ENCODE measurements at places on chromosomes 11 and 22. TPM values are rescaled to one million over a fixed set of nuclear protein-coding genes. Genes with fewer than 3 reads are reported as not detected.

CARNS1 gene
- total RNA-seq = 4.8 TPM

PHETA2 gene
- 1.6 TPM for total RNA-seq

DNA sequence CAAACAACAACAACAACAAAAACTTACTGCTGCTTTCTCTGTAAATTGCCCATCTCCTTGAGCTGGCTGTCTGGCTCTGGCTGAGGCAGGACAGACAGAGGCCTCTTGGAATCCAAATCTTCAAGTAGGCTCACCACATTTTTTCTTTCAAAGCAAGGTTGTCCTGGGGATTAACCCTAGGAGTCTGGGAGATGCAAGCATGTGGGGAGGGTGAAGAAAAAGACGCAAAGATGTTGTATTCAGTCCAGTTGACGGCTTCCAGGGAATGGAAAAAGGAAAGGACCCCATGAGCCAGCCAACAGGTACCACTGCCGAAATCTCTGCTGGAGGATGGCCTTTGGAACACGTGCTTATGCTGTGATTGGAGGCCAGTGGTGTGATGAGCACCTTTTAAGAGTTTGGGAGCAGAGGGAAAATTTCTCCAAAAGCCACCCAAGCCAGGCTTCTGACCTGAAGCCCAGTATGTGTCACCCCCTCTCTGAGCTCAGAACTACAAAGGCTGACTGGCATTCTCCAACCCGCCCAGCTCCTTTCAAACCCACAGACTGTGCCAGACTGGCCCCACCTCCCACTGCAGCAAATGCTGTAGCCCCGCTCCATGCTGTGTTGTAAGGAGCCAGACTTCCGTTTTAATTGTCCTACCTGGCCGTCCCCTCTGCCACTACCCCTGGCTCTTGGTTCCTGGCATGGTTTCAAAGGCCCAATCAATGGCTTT, 10.8 kb downstream of the BLID start:
- no peak for DNase-seq

DNA sequence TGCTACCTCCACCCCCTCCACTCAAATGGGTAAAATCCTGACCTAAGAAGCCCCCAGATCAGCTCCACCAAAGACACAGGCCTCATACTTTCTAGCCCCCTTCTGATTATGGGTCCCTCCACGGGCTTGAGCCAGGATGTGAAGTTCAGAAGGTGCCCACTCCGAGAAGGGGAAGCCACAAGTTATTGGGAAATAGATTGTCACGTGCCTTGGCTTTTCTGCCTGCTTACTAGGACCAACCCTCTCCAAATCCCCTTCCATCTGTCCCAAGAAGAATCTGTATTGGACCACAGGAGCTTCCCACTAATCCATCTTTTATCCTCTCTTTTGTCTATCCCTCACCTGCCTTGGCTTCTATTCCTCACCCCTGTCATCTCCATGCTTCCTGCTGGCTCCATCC, 3.0 kb upstream of the NRGN start:
- DNase-seq = no peak

IFTAP gene
- total RNA-seq = 0.90 TPM

GRCh38 chr11:119370486-119371046, 10.9 kb downstream of the USP2 start:
- no peak for DNase-seq

GRCh38 chr11:123093739-123094138, 31.8 kb upstream of the HSPA8 start:
- DNase-seq = no peak

HBB gene
- total RNA-seq = not detected

DNA sequence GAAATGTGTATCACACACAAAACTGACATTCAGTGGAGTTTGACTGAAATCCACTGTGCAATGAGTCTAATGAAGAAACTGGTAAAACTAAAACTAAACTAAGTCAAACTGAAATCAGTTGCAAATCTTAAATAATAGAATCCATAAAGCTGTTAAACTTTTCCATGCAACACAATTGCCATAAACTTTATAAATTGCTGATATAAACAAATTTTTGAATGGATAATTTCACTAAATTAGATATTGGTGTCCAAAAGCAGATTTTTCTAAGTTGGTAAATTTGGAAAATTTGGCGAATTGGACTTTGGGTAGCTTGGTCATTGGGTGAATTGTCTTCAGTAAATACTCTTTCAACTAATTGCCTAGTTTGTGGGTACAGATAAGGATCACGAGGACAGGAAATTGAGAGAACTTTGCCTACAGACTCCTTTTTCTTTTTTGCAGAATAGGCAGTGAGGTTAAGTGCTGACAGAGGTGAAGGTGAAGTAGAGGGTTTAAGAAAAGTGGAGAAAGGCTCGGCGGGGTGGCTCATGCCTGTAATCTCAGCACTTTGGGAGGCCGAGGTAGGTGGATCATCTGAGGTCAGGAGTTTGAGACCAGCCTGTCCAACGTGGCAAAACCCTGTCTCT, 12.8 kb downstream of the MRPL17 start:
- no peak for DNase-seq

PHF21B gene
- total RNA-seq = 0.68 TPM

DNA sequence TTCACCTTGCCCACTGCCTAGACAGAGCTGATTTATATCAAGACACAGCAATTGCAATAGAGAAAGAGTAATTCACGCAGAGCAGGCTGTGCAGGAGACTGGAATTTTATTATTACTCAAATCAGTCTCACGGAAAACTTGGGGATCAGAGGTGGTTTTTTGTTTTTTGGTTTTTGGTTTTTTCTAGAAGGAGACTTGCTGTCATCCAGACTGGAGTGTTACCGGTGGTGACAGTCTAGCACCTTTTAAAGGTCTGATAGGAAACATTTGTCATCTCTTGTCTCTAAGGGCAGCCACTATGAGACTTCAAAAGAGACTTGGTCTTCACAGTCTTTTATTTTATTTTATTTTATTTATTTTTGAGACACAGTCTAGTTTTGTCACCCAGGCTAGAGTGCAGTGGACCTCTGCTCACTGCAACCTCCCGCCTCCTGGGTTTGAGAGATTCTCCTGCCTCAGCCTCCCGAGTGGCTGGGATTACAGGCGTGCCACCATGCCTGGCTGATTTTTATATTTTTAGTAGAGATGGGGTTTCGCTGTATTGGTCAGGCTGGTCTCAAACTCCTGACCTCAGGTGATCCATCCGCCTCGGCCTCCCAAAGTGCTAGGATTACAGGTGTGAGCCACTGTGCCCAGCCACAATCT, 19.1 kb downstream of the APOBEC3H start:
- no peak for DNase-seq

GRCh38 chr22:39991159-39991860, 3.4 kb upstream of the FAM83F start:
- DNase-seq = no peak

GRAMD1B gene
- total RNA-seq = 26.0 TPM

MMP12 gene
- total RNA-seq = not detected

GRCh38 chr11:32168924-32169323, 78.0 kb downstream of the RCN1 start:
- no peak for DNase-seq

MEI1 gene
- total RNA-seq = 48.4 TPM

MRE11 gene
- total RNA-seq = 36.5 TPM

DNA sequence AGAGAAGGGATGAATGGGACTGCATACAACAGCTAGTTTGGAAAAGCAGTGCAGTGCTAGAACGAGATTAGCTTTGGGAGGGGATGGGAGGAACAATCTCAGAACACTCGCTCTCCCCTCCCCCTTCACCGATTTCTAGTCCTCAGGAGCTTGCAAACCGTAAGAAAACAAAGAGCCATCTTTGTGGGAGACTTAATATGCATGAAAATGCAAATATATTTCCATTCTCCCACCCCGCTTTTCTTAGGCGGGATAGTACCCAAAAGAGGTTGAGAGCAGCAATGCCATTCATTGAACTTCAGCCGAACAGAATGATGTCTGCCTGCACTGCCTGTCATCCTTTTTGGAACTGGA, 1.1 kb downstream of the SPINDOC start:
- no peak for DNase-seq

- DNase-seq = no peak
Measured at GRCh38 chr11:5509803-5510202, at the start of gene UBQLN3. Gene UBQLN3 (minus strand): TSS chr11:5509957. CDS start chr11:5509558, 399 bp downstream.

DNA sequence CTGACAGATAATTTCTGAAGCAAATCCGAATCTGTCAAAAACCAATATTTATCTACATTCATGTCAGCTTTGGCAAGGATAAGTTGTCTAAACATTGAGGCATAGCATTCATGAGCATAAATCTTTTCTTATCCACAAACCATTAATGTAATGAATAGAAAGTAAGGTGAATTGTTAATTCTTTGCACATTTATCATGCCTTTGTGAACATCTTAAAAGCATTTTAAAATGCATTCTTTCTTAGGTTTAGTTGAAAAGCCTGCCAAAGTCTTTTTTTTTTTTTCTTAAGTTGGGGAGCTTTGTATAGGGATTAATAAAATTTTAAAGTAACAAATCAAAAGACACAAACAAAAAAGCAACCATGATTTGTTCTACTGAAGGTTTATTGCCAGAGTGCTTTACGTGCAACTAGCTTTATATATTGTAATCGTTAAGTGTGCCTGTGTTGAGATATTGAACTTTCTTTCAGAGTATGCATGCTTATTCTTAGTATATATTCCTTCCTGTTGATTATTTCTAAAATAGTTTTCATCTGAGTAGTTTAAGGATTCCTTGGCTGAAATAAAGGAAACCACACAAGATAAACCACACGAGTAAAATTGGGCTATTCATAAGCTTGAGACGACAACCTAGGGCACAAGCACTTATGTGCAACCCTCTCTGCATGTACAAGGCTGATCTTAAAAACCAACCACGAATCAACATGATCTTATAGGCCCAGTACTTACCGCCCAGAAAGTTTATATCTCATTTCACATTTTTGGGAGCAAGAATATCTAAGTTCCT, 1110.9 kb upstream of the CNTN5 start:
- DNase-seq = no peak

- DNase-seq = no peak
Measured at GRCh38 chr11:30936491-30936890, 350.3 kb upstream of the MPPED2 start.

MYO18B gene
- 1.2 TPM for total RNA-seq

MAFF gene
- total RNA-seq = 9.1 TPM

OR51Q1 gene
- not detected for total RNA-seq

DNA sequence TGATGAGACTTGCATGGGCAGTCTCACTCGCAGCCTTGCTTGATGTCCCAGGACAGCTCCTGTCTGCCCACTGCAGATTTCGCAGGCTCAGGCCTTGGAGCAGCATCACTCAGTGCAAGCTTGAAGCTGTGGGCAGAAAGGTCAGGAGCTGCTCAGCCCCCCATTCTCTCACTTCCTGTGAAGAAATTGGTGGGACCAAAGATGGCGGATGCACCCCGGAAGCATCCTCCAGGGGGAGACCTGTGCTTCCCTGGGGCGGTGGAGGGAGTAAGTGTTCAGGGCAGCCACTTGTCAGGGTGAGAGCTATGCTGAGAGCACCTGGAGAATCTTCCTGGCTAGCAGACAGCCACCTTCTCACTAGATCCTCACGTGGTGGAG, 11.3 kb downstream of the PLAAT2 start:
- DNase-seq = peak; percentile 67

TSKU gene
- total RNA-seq = 2.5 TPM

PKNOX2 gene
- not detected for total RNA-seq

MRGPRF gene
- not detected for total RNA-seq

DNA sequence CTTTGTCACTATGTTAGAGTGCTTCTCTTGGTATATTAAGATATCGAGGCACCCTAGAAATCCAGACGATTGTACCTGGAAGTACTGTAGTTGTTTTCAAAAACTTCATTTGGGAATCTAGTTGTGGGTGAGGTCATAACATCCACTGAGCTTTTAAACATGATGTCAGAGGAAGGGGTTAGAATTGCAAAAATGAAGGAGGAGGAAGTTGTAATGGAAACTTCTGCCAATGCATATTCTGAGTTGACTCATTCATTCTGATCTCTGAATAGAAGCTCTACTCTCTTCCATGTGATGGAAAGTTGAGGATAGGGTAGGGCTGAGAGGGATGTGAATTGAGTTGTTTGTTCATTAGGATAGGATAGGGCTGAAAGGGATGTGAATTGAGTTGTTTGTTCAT, 7.7 kb downstream of the CD44 start:
- DNase-seq = no peak

- no peak for DNase-seq
Measured at GRCh38 chr11:94741022-94741679, 27.0 kb upstream of the AMOTL1 start.

DNA sequence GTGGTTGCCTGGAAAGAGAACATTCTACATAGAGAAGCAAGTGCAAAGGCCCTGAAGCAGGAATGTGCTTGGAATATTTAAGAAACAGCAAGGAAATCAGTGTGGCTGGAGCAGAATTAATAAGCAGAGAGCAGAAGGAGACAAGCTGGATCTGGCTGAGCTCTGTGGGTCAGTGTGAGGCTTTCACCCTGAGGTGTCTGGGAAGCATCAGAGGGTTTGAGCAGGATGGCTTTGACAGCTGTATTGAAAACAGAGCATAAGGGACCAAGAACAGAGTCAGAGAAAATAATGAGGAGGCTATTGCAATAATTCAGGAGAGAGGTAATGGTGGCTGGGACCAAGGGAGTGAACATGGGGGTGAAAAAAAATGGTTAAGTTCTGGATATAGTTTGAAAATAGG, 199.6 kb downstream of the NXPE2 start:
- DNase-seq = no peak

ABTB2 gene
- 0.97 TPM for total RNA-seq

GRCh38 chr22:33874206-33874605, 46.1 kb downstream of the LARGE1 start:
- DNase-seq = no peak

- DNase-seq = peak; percentile 53
Measured at GRCh38 chr11:6705905-6706535, 22.9 kb upstream of the MRPL17 start.

DNA sequence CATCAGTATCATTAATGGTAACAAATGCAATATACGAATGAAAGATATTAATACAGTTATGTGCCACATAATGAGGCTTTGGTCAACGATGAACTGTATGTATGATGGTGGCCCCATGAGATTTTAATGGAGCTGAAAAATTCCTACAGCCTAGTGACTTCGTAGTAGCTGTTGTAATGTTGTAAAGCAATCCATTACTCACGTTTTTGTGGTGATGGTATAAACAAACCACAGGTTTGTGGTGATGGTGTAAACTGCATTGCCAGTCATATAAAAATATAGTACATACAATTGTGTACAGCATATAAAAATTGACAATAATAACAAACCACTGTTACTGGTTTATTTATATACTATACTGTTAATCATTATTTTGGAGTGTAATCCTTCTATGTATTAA, 27.4 kb upstream of the GRIA4 start:
- DNase-seq = no peak

DNAJB13 gene
- not detected for total RNA-seq

- DNase-seq = no peak
Measured at GRCh38 chr11:33585586-33586209, 114.9 kb downstream of the C11orf91 start.

SAA4 gene
- total RNA-seq = not detected

DNA sequence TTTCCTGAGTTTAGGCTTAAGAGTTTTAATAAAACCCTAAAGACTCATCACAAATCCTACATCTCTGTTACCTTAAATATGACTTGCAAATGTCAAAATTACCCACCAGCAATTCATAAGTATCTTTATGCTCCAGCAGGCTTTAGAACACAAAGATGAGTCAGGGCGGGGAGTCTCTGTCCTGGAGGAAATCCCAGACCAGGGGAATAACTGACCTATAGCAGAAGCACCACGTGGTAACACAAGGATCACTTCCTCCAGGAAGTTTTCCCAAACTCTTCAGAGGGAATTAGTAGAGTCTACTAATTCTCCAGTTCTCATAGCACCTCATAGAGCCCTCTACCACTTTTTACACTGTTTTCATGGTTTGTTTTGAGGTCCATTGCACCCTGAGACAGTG, 217.0 kb downstream of the NAV2 start:
- no peak for DNase-seq

All from activated CD8-positive, alpha-beta T cell treated with anti-CD3 and anti-CD28 coated beads, Interleukin-2, amount 10 ng/mL, durations not matched to agents 7 days and 5 days (primary cell).